ENCODE measurements at places on chromosomes 7 and 10.
A peak's percentile ranks its signal among the peaks of the same experiment; 100 is the strongest.

- DNase-seq, result no peak
Measured at GRCh38 chr7:23472046-23472445, 1.8 kb upstream of the IGF2BP3 start.

GRCh38 chr7:101555921-101556275 lies 73.2 kb downstream of the MYL10 start:
- no peak for DNase-seq

DNA sequence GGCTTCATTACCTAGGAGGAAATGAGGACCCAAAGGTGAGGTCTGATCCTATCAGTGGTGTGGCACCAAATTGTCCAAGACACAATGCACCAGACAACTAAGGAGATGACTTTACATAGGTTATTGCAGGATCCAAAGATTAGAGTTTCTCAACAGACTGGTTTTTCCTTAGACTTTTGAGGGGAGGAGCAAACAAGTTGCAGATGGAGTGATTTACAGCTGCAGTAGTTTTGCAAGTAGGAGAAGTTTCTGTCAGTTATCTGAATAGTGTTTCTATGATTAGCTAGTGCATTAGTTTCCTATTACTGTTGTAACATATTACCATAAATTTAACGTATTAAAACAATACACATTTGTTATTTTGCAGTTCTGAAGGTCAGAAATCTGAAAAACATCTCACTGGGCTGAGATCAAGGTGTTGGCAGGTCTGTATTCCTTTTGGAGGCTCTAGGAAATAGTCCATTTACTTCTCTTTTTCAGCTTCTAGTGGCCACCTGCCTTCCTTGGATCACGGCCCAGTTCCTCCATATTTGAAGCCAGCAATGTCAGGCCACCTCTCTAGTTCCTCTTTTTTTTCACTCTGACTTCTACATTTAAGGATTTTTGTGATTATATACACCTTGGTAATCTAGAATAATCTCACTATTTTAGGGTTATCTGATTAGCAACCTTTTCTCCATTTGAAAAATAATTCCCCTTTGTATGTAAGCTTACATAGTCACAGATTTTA lies 994.9 kb downstream of the REEP3 start:
- DNase-seq, result no peak

DNA sequence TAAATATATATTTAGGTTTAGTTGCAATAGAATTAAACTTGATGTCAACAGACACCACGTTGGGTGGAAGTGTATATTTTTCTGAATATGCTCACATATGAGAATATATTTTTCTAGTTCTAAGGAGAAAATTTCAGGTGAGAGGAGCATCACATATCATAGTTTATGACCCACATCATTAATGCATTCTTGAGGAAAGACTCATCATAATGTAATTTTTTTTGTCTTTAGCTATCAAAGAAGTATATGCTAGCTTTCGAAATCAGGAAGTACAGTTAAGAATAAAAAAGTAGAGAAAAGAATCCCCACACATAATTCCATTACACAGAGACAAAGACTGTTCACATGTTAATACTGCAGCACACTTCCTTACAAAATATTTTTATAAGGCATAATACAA lies 30.4 kb downstream of the A1CF start:
- DNase-seq, result no peak

DNA sequence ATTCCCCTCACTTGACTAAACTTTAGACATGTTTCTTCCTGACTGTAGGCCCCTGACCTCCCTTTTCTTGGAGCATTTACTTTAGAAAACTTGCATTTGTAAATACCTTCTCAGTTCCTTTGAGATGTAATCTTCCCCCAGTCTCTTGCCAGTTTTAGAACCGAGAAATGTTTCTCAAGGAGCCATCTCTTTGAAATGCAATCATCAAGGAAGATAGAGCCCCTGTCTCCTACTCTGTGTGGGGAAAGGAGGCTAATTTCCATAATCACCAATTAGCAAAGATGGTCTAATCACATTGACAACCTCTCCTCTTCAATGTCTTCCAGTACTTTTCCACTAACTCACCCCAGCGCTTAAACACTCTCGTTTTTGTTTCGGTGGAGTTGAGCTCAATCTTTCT lies 70.0 kb upstream of the SMIM30 start:
- DNase-seq, result no peak

DNA sequence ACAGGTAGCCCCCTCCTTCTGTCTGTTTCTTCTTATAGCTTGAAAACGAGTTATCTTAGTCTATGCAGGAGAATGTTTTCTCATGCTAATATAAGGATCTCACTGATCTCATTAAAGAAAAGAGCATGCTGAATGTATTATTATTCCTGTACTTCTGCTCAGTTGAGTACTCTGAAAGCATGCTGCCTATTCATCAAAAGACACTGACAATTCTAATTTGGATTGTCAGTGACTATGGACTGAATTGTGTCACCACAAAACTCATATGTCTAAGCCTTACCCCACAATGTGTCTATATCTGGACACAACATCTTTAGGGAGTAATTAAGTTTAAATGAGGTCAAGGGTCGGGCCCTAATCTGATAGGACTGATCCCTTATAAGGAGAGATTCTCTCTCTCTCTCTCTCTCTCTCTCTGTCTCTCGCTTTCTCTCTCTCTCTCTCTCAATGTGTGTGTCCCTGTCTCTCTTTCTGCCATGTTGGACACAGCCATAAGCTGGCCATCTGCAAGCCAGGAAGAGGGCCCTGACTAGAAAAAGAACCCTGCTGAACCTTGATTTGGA lies 98.4 kb downstream of the GNAT3 start:
- peak; percentile 97 for DNase-seq

Data from HAP-1 (cell line).